Sciatic nerve (tissue), 2 donors: ENCODE measurements at places on chromosomes 5 and 9. TPM values are rescaled to one million over a fixed set of nuclear protein-coding genes. Genes with fewer than 3 reads are reported as not detected.

DNA sequence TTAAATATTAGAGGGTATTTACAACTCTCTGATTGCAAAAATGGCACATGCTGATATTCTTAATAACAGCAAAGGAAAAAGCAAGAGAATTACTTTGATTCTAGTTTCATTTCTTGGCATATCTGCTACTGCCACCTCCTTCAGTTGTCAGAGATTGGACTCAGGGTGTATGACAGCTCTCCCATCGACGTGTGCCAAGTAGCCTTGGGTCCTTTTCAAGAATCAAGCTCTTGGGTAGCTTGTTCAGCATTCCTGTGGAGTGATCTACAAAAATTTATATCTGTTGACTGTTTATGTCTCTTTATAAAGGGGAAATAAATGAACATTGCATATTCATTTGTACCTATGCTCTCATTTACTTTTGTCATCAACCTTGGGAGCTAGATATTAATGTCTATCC, 315.6 kb downstream of the PRR16 start:
- DNase-seq = no peak

LPAR1 gene
- 170 TPM for total RNA-seq

ATG10 gene
- total RNA-seq = 7.3 TPM

DNA sequence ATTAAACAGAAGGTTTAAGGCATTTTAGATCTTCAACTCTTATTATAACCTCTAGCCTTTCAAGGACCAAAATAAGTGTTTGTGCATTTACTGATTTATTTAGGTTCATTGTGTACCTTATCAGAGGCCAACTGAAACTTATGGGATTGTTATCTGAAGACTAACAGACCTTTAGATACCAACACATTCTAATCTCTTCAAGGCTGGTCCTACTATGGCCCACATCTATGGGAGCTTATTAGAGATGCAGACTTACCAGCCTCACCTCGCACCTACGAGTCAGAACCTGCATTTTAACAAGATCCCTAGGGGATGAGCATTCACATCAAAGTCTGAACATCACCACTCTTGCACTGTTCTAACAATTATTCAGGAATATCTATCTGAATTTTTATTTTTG, 1.9 kb downstream of the IARS1 start:
- no peak for DNase-seq

PCDHGB4 gene
- total RNA-seq = 9.0 TPM

SLC2A6 gene
- total RNA-seq = 3.3 TPM

DNA sequence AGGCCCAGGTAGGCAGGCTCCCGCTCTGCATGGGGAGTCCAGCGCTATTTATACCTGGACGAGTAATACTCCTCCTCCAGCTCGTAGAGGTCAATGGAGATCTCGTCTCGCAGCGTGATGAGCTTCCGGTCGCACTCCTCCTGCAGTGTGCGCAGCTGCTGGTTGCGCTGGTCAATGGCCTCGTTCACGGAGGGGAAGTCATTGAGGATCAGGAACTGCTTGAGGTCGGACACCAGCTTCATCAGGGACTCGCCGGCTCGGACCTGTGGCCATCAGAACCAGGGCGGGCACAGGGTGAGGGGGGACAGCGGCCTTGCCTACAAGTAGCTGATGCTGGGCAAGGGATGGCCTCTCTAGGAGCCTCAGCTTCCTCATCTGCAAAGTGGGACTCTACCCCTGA, 3.9 kb downstream of the MED22 start:
- DNase-seq = no peak

GRCh38 chr5:126516133-126516532, 78.9 kb downstream of the ALDH7A1 start:
- DNase-seq = no peak

SLC46A2 gene
- total RNA-seq = 0.27 TPM

GRCh38 chr9:124361128-124361527, 54.1 kb downstream of the PSMB7 start:
- no peak for DNase-seq

- no peak for DNase-seq
Measured at GRCh38 chr5:136750224-136750862, 385.0 kb upstream of the TRPC7 start.

GRCh38 chr5:141992349-141992963, 20.4 kb downstream of the GNPDA1 start:
- DNase-seq = peak; percentile 87

DNA sequence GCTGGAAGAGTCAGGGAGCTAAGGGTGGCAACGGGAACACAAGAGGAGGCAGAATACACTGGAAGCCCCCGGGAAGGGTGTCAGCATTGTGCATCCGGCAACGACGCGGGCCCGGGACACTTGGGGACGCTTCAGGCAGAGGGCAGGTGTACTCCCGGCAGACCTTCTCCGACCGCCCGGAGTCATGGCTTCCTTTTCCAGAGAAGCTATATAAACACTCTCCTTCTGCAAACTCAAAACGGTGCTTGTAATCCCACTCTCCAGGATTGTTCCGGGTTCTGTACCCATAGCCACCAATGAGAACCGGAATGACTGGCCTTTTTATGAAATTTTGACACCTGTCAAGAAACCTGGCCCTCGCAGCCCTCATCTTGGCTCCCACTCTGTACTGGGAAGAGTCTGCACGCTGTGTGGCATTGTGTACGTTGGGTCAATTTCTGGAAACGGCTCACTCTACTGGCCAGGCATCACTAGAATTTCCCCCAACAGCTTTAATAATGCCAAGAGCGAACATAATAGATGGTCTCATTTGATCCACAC, 462 bp upstream of the MCC start:
- DNase-seq = no peak

DNA sequence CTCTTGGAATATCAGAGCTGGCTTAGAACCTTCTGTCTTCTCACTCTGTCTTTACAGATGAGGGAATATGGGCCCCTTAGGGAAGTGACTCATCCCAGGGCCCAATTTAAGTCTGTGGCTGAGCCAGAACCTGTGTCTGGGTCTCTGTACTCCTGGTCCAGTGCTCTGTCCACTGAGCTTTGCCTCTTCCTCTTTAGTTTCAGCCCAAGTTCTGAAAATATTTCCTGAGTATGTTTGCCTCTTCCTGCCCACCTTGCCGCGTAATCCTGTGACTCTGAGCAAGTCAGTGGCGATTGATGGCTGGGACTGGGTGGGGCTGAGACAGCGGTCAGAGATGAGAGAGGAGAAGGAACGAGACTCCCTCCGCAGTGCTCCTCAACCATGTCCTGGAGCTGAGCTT, 7.8 kb downstream of the IER5L start:
- DNase-seq = no peak

FER gene
- total RNA-seq = 99.2 TPM

- no peak for DNase-seq
Measured at GRCh38 chr5:177511181-177511580, 1.6 kb upstream of the DOK3 start.

- DNase-seq = no peak
Measured at GRCh38 chr5:178435321-178436238, 154.6 kb downstream of the COL23A1 start.

TICAM2 gene
- 5.9 TPM for total RNA-seq

TMEM267 gene
- total RNA-seq = 12.1 TPM

- no peak for DNase-seq
Measured at GRCh38 chr9:136997371-136997770, 1.0 kb upstream of the CLIC3 start.

TMEFF1 gene
- total RNA-seq = 1.5 TPM

NACC2 gene
- 56.8 TPM for total RNA-seq

GRCh38 chr9:36847781-36848673, 186.0 kb downstream of the PAX5 start:
- no peak for DNase-seq

GRCh38 chr9:35923927-35924763, 14.9 kb downstream of the SPAAR start:
- no peak for DNase-seq

DNA sequence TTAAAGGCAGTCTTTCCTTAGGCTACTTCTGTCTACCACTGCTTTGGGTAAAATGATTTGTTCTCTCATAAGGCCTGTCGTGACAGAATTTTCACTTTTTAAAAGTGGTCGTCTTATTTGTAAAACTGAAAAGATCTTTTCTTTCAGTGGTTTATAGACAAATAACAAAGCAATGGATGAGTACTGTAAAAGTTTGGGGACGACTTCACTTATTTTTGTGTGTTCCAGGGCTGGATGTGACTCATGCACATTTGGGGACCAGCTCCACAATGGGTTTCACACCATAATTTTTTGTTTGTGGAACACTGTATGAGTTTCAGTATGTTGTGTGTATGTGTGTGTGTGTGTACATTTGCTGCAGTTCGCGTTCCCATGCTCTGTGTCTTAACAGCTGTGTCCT, 53.6 kb downstream of the ARHGAP26 start:
- no peak for DNase-seq

C8G gene
- not detected for total RNA-seq

DNA sequence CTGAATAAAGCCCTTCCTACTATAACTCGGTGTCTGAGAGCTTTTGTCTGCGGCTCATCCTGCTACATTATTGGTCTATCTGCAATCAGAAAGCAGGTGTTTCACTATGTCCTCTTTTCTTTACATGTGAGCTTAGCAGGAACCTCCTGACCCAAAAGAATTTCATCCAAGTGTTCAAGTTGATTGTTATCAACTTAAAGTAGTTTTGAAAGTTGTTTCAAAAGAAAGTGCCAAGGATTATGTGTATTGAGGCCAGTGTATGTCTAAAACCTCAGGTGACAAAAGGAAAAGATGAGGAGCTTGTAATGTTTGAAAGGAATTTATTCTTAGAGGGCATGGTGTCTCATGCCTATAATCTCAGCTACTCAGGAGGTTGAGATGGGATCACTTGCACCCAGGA, 8.1 kb upstream of the SELENOP start:
- DNase-seq = no peak

DNA sequence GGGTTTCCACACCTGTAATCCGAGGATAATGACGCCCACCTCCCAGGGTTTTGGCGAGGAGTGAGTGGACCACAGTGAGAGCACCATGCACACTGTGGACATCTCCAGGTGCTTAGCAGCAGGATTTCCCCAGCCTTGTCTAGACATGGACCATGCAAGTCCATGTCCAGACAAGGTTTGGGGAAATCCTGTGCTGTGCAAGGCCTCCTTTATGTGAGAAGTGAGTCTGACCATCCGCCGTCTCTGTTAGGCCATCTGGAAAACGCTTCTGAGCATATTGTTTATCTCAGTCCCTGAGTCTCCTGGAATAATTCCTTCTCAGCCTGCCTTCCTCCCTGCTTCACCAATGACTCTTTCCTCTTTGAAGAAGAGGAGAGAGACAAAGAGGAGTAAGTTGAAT, 26.2 kb upstream of the TNFAIP8 start:
- DNase-seq = no peak

SLCO6A1 gene
- not detected for total RNA-seq

OR1Q1 gene
- not detected for total RNA-seq

GRCh38 chr5:171840711-171841522, 55.3 kb downstream of the SMIM23 start:
- no peak for DNase-seq

- no peak for DNase-seq
Measured at GRCh38 chr5:146390469-146390868, 51.8 kb downstream of the POU4F3 start.

DNA sequence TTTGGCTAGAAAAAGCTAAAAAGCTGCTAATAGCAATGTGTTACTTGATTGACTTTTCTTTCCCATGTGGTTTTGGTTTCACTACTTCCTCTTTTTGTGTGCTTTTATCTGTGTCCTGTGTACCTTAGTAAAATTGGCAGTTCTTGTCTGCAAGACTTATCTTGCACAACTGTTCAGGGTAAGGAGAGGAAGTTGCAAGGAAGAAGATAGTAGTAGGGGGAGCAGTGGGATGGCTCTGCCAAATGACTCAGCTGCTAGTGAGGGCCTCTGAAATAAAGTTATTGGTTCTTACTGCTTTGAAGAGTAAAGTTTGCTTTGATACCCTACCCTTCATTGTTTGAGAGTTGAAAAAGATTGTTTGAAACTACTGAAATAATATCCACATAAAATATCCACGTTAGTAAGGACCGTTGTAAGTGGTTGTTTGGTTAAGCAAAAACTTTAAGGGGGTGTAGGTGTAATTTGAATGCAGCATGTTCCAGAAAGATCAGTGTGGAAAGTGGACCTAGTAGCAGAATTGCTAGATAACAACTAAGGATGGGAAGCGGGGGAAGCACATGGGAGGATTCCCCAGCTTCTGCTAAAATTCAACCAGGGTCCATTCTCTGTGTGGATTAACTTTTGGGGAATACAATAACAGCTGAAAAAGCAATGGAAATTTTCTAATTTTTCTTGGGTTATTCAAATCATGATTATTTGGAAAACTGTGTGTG, 123.5 kb downstream of the SCAMP1 start:
- no peak for DNase-seq

DNA sequence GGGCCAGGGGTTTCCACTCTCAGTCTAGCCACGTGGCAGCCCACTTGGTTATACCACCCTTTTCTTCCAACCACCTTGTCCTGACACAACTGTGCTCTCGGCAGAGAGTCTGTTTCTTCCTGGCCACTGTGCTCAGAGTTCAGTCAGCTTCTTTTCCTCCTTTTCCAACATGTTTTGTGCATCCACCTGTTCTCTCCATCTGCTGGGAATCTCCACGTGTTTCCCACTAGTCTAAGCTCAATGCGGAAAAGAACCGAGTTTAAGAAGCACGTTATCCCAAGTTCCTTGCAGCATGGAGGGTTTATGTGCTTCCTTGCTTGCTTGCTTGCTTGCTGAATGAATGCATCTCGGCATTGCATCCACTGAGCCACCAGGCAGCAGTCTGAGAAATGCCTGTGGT, 543.6 kb upstream of the DAP start:
- DNase-seq = no peak

DNA sequence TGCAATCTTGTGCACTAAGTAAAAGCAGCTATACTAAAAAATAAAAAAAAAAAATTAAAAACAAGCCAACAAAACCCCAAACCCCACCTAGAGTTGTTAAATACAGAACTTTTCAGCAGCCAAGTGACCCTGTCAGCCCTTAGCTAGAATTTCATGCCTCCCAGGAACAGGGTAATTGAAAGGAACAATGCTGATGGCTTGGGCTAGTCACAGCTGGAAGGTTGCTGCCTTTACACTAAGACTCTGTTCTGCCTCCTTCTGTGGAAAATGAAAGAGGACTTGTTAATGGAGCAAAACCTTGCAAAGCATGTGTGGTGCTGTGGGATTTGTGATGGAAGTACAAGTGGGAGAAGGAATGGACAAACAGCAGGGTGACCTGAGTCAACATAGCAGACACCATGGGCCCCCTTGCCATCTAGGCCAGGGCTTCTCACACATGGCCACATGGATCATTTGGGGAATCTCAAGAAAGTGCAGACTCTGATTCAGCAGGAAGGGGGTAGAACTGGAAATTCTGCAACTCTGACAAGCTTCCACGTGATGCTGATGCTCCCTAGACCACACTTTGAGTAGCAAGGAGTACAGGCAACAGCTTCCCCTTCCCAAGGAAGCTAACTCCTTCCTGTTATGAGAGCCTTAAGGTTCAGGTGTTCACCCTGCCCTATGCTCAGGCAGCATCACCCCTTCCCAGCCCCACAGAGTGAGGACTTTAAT, 14.9 kb upstream of the TMEM252 start:
- DNase-seq = no peak
